Foreskin melanocyte (primary cell): ENCODE measurements at places on chromosomes 1 and 21.

DNA sequence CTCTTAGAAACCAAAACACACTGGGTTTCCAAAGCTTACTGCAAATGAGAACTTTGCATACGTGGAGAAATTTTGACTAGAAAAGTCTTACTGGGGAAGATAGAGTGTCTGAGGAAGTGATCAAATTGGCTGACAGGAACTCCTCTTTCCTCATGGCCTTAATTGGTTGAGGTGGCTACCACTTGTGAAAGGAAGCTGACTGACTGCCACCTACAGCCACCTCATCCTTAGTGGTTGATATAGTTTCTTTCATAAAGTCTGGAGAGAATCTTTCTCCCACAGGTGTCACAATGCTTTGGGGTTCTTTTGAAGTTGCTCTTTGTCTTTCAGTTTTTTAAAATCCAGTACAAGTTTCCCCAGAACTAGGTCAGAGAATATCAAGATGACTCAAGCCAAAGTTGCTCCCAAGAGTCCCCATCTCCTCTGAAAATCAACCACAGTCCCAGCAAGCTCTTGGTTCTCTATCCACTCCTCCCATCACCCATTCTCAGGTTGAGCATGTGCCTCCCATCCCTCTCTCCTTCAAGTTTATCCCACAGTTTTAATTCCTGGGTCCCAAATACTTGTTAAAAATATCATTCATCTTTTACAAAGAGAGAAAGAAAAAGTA, 43.3 kb downstream of the GPR88 start:
- no peak for DNase-seq

DNA sequence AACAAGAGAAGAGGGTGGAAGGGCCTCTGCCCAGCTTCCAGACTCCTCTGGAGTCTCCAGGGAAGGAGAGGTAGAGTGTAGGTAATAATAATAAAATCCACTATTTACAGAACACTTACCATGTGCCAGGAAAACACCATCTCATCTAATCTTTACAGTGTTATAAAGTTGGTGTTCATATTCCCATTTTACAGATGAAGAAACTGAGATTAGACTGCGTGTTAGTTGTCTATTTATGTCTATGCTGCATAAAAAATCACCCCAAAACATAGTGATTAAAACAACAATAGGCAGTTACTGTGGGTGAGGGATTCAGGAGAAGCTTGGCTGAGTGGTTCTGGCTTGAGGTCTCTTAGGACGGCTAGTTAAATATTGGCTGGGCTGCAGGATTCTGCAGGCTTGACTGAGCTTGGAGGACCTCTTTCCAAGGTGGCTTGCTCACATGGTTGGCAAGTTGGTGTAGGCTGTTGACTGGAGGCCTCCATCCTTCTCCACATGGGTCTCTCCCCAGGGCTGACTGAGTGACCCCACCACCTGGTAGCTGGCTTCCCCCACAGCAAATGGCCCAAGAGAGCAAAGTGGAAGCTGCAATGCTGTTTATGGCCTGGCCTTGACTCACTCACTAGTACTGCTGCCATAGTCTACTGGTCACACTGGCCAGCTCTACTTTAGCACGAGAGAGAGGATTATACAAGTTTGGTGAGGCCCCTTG, 6.5 kb upstream of the ALX3 start:
- no peak for DNase-seq

- no peak for DNase-seq
These were observed 32.8 kb downstream of the LHX4 start for GRCh38 chr1:180262628-180263488.

GRCh38 chr1:171666114-171666769, 13.8 kb upstream of the MYOC start:
- DNase-seq, result no peak

GRCh38 chr1:209620487-209620884, 31.7 kb downstream of the LAMB3 start:
- no peak for DNase-seq

GRCh38 chr1:236552901-236553300, 29.1 kb downstream of the LGALS8 start:
- DNase-seq, result no peak

GRCh38 chr21:46046471-46046870, 51.4 kb upstream of the COL6A2 start:
- DNase-seq, result no peak

GRCh38 chr1:115575661-115576060, 66.1 kb upstream of the VANGL1 start:
- DNase-seq, result no peak

DNA sequence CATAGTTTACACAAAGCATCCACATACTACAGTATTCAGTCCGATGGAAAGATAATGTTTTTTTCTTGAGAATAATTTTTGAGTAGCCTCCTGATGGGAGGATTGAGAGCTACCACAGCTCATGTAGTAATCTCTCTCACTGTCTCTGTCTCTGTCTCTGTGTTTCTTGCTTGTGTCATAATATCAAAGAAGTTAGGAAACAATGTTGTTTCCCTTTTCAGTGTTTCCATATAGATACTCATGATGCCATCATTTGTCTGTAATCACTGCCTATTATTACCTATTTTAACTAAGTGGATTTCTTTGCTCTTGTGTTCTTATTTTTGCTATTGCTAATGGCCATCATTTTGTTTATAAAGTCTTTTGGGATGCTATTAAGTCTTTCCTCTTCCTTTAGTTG, 367.7 kb downstream of the NEGR1 start:
- DNase-seq, result no peak

GRCh38 chr1:215556996-215557395, 10.1 kb upstream of the KCTD3 start:
- DNase-seq, result no peak

GRCh38 chr1:23026568-23026967, 7.3 kb downstream of the KDM1A start:
- no peak for DNase-seq

DNA sequence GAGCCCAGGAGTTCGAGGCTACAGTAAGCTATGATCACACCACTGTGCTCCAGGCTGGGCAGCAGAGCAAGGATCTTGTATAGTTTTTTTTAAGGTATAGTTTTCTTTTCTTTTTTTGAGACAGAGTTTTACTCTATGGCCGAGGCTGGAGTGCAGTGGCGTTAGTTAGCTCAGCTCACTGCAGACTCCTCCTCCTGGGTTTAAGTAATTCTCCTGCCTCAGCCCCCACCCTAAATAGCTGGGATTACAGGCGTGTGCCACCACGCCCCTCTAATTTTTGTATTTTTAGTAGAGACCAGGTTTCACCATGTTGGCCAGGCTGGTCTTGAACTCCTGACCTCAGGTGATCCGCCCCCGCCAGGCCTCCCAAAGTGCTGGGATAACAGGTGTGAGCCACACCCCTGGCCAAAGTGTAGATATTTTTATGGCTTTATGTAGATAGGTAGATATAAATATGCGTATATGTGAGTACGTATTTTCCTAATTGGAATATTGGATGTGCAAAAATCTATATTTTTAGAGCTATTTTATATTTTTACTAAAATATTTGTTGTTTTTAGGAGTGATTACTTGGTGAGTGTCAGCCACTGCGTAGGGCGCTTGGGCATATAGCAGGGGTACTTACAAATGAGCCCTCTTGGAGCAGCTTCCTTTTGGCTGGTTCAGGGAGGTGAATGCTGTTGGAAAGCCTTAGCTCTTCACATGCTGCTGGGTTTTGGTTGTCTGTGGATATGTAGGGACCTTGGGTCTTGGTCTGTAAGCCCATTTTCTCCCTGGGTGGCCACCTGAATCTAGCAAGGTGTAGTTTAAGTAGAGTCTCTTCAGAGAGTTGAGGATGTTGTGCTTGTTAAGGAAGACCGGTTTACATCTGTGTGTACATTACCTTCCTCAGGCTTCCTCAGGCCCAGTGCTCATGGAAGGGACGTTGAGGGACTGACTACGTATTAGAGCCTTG, 9.5 kb downstream of the KDM4A start:
- DNase-seq, result no peak

DNA sequence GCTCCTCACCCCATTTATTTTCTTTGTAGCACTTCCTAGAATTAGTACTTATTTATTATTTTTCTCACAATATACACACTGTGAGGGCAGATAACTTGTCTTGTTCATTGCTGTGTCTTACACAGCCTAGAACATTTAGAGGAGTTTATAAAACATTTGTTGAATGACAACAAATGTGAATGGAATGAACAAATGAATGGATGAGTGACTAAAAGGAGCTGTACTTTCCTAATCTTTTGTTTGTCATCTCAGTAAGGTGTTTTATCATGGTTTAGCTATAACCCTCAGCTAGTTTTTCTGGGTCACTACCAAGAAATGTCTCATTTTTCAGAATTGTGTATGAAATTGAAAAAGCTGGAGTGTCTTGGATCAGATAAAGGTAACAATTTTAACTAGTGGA, 239.3 kb upstream of the KCNK2 start:
- no peak for DNase-seq

DNA sequence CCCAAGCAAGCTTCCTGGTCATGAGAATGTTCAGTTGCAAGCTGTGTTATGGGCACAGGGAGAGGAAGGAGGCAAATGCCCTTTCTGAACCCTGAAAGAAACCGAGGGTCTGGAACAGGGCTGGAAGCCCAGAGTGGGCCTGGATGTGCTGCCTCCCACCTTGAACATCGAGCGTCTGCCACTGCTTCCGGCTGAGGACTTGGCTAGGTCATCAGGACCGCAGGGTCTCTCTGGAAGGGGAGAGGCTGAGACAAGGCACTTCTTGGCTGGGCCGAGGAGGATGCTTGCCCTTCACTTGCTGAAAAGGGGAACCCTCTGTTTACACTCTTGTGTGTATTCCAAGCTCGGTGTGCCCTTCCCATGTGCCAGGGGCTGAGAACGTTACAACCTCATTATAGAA, 168.0 kb upstream of the C1orf174 start:
- no peak for DNase-seq

GRCh38 chr1:214008347-214008746, 20.6 kb downstream of the PROX1 start:
- DNase-seq, result no peak
